ENCODE measurements at places on chromosomes 1 and 21. TPM values are rescaled to one million over a fixed set of nuclear protein-coding genes. Genes with fewer than 3 reads are reported as not detected.
A peak's percentile ranks its signal among the peaks of the same experiment; 100 is the strongest.

DNA sequence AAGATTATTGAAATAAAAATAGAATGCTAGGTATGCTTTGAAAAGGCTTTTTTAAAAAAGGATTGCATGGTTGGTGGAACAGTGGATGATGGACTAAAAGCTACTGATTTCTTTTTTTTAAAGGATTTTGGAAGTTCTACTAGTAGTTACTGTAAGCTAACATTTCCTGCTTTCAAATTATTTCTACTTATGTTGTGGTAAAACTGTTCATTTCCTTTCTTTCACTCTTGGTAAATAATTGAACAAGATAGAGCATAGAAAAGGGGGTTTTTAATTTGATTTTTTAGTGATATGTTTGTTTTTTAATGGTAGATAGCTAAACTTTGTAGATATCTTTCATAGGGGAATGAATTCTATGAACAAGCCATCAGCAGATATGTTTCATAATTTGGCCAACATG is 104.4 kb downstream of the OLFML2B start:
- DNase-seq: no peak

Gene OR6N1
- total RNA-seq: not detected

Gene OR2L8
- not detected for total RNA-seq

Gene FMO3
- not detected for total RNA-seq

DNA sequence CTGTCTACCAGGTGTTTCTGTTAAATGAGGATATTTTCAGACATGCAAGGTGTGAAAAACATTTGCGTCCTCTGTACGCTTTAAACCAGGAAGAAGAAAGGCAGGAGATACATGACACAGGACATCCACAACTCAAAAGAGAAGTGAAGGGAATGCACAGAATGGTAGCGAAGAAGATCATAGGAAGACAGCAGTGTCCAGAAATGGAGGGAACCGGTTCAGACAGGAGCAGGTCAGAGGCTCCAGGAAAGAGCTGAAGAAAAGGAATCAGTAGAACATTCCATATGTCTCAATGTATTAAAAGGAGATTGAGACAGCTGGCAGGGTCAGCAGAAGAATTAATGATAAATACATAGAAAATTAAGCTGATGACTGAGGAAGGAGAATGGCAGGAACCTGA is 190.9 kb downstream of the CDC7 start:
- DNase-seq: no peak

DNA sequence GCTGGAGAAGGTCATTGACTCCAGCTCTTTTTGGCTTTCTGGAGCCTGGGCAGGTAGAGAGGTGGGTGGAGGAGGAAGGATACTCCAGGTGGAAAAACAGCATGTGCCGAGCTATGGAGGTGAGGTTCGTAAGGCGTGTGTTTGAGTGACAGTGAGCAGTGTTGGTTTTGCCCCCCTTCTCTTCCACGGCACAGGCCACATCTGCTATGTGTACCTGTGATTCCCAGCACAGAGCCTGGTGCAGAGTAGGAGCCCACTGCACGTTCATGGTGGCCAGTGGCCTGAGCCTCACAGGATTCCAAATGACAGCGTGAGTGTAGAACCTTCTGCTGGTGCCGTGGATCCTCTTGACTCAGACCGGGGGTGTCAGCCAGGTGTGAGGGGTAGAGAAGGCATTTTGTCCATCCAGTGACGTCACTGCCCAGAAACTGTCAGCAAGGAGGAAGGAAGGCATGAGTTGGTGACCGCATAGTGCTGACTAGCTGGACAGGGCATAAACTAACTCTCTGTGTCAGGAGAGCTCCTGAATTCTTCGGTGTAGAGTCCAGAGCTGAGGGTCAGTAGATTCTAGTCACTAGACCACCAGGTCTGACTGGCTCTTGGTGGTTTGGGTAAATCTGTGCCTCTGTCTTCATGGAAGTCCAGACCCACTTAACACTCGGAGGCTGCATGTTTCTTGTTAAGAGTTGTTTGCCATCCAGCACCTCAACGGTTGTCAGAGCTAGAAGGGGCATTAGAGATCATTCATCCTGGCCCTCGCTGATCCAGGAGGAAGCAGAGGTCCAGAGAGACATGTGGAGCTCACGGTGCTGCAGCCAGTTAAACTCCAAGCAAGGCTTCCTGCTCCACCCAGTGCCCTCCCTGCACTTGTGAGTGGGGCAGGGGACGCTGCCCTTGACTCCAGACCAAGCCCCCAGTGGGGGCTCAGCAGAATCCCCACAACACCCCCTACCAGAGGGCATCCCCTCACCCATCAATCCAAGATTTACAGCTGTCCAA is 3.8 kb downstream of the QSOX1 start:
- no peak for DNase-seq

GRCh38 chr21:41921021-41921420 is 32.8 kb downstream of the C2CD2 start:
- DNase-seq: no peak

DNA sequence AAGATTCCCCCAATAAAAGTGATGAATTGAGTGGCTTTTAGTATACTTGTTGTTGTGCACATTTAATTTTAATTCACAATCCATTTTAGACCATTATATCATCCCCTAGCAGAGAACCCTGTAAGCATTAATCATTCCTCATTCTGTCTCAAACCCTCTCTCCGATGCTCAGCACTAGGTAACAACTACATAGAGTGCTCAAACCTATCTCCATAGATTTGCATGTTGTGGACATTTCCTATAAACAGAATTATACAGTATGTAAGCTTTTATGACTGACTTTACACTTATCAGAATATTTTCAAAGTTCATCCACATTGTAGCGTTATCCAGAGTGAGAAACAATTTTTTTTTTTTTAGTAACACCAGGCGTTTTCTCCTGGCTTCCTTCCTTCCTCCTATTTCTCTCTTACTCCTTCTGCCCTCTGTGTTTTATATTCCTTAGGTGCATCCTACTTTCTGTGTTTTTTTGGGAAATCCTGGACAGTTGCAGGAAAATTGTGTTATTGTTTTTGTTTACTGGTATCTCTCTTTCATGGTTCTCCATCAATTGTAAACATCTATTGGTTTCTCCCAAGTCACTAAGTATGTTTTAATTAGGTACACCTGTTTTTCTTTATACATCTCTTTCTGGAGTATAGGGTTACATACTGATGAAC is 1528.0 kb upstream of the TPTE start:
- DNase-seq: no peak

Gene ANGPTL3
- total RNA-seq: not detected

Gene HPDL
- 0.24 TPM for total RNA-seq

DNA sequence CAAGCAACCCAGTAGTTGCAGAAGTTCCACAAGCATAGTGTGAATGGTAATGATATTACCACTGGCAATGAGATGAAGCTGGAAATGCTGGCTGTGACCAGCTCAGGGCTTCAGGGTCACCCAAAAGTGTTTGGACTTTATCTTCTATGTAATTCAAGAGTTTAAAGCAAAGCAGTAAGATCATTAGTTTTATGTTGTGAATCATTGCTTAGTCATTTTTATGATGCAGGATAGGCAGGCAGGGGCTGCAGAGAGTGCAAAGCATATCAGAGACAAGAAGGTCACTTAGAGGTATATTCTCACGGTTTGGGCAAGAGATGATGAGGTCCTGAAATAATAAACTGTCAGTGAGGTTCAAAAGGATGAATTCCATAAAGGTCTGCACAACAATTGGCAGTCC is 147.4 kb downstream of the OLFM3 start:
- no peak for DNase-seq

DNA sequence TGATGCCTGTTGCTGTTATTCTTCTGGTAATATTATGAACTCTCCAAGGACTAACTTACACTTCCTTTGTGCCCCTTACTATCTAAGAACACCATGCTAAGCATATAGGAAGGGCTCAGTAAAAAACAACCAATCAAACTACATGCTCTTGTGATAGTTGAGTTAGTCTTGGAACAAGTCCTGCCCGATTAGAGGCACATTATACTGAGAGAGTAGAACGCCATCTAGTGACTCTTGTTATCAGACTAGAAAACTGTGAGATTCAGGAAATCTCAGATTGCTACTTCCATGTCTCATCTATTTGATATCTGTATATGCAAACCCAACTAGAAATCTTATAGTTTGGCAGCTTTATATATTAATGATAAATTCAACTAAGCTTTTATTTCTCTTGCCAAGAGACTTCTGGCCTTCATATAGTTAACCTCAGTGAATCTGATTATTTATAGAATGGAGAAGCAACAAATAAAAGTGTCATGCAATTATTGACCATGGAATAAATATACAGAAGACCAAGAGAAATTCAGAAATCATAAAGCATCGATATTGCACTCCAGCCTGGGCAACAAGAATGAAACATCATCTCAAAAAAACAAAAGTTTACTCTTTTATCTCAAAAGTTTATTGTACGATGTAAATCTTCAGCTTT is 7.8 kb upstream of the SRRM1 start:
- peak; percentile 56 for DNase-seq

Gene BSND
- total RNA-seq: not detected

DNA sequence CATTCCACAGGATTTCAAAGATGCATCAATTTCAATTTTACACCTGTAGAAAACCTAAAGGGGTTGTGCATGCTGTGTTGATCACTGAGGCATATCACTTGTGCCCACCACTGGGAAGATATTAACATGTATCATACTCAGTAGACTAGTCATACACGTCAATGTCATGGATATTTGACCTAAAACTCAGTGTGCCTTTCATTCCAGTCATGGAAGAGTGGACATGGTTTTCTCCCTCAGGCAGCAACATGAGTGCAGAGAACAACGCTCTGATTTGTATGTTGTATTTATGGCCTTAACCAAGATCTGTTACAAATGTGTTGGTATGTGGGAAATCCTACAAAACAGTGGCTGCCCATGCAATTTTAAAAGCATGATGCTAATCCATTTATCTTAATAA is 6.1 kb upstream of the C1orf53 start:
- DNase-seq: no peak

Gene WASF2
- total RNA-seq: 111 TPM

Gene IQGAP3
- 5.7 TPM for total RNA-seq

- peak; percentile 16 for DNase-seq
Observed at GRCh38 chr1:35030756-35031446, 844 bp downstream of the ZMYM6 start.

Gene TIE1
- 640 TPM for total RNA-seq

- no peak for DNase-seq
Observed at GRCh38 chr21:45354970-45355369, 50.0 kb upstream of the COL18A1 start.
